Activated naive CD4-positive, alpha-beta T cell (primary cell): ENCODE measurements at places on chromosomes 11 and 22.

- no peak for DNase-seq
Observed at GRCh38 chr11:68414496-68415221, 45.9 kb upstream of the PPP6R3 start.

DNA sequence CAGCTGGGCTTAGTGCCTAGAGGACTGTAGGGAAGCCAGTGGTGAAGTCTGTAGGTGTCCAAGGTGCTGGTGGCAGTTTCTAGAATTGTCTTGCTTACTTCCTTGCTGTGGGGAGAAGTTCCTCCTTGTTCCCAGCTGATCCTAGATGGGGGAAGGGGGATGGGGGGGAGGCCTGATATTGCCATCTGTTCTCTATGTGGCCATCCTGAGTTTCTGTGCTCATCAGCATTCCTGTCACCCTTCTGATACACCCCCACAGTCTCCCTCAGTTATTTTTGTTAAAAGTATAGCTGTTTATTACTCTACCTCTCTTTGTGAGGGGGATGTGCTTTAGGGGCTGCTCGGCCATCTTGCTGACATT lies 36.5 kb downstream of the MADD start:
- DNase-seq, result no peak

DNA sequence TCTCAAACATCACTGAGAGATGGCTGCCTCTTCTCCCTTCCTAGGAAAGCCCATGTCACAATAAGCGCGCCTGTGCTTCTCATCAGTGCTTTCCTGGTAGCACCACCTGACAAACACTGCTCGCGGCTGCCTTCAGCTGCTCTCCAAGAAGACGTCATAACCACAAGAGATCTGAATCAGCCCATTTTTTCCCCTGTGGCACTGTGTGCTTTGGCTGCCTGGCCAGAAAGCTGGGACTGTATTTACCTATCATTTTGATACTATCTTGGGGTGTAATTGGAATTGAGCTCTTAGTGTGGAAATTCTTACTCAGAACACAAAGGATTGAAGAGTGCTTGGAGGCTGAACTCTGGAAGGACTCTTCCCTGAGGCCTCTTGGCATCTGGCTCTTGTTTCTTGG lies 50.3 kb upstream of the EHF start:
- no peak for DNase-seq

- DNase-seq, result no peak
Observed at GRCh38 chr11:127524618-127525017, 524.0 kb upstream of the KIRREL3 start.

- no peak for DNase-seq
Observed at GRCh38 chr11:45233804-45234170, 52.4 kb downstream of the SYT13 start.

- DNase-seq, result no peak
Observed at GRCh38 chr11:128240546-128240945, 346.8 kb downstream of the ETS1 start.
